H54 (cell line): ENCODE measurements at places on chromosomes 5 and 9.
A peak's percentile ranks its signal among the peaks of the same experiment; 100 is the strongest.

GRCh38 chr5:72042097-72042496, 65.2 kb upstream of the MAP1B start:
- no peak for DNase-seq

- no peak for DNase-seq
Measured at GRCh38 chr5:11251247-11251646, 490.2 kb upstream of the DAP start.

DNA sequence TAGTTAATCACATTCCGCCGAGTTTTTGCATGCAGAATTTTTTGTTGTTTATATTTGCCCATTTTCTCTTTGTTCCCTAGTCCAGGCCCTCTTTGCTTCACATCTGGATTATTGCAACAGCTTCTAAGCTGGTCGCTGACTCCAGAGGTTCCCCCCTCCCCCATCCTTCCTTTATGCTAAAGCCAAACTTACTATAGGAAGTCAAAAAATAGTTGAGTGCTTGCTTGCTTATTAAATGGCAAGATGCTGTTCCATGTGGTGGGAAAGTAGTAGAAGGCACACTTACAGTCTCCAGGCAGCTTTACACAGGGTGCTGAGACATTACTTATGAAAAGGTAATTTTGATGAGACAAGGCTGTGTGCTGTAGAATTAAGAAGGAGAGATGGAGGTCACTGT, 1.3 kb downstream of the ZBTB34 start:
- no peak for DNase-seq

DNA sequence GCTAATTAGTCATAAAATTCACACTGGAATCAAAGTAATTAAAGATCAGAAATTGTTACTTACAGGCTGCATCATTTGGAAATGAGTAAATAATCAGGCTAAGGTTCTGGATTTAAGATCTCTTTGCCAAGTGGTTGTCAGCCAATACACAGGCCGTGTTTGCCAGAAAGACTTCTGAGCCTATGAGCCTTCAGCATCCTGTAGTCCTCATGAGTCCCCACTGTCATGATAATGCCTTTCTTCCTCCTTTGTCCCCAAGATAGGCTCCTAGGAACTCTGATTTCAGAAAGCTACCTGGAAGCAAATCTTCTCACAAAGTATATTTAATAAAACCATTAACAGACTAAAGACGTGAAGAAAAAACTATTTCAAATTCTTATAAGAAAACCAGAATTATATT, 810.5 kb downstream of the DNAH5 start:
- DNase-seq: no peak

DNA sequence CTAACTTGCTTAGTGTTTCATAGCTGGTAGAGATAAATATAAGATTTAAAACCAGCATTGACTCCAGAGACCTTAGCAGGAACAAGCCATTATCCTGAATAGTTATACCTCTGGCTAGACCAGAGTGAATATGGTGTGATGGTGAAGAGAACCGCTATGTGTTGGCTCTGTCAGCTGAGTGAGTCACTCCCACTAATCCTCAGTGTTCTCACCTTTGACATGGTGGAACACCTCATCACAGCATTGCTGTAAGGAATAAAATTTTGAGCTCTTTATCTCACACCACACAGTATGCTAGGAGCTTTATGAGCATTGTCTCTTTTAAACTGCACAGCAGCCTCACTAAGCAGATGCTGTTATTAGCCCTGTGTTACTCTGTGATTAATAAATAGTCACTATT, 90.7 kb upstream of the DHFR start:
- DNase-seq: peak; percentile 22
